NCI-H1417 (cell line): ENCODE measurements at places on chromosomes 3 and 15.

DNA sequence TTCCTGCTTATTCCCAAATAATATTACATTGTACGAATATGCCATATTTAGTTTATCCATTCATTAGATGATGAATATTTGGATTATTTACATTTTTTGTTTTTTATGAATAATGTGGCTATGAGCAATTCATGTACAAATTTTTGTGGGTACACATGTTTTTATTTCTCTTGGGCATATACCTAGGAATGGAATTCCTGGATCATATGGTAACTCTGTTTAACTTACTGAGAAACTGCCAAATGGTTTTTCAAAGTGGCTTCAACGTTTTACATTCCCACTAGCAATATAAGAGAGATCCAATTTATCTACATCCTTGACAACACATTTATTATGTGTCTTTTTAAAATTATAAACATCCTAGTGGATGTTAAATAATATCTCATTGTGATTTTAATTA is 362.0 kb upstream of the TMCO5A start:
- DNase-seq = no peak

DNA sequence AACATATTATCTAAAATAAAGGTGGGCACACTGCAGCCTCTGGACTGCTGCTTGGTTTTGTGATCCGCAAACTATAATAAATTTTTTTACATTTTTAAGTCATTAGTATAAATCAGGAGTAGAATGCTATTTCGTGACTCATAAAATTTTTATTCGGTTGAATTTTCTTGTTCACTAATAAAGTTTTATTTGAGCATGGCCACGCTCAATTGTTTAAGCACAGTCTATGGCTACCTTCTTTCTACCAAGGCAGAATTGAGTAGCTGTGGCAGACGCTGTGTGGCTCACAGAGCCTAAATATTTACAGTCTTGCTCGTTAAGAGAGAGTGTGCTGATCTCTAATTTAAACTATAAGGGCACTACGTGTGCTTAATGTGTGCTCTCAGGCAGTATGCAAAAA is 28.9 kb downstream of the ROBO2 start:
- no peak for DNase-seq

GRCh38 chr3:197906023-197906849 is 43.8 kb upstream of the RPL35A start:
- peak; percentile 78 for DNase-seq

GRCh38 chr3:16249336-16249735 is 15.4 kb downstream of the DPH3 start:
- no peak for DNase-seq

DNA sequence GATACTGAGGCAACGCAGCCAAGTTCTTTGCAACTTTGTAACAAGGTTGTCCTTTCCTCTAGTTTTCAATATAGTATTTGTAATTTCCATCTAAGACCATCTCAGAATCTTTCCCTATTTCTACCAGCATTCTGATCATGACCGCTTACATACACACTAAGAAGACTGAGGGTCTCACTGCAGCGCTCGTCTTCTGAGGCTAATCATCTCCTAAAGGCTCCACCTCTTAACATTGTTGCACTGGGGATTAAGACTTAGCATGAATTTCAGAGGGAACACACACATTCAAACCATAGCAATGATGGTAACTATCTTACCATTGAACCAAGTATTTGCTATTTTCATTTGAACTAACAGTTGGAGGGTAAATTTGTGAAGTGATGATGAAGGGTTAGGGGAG is 463.3 kb upstream of the CCDC54 start:
- DNase-seq = no peak

- DNase-seq = peak; percentile 61
Observed at GRCh38 chr3:156218353-156218744, 98.0 kb downstream of the KCNAB1 start.

GRCh38 chr3:170642882-170643601 is 57.2 kb upstream of the SLC7A14 start:
- DNase-seq = no peak

- no peak for DNase-seq
Observed at GRCh38 chr15:52361494-52361893, 65.9 kb upstream of the MYO5C start.

DNA sequence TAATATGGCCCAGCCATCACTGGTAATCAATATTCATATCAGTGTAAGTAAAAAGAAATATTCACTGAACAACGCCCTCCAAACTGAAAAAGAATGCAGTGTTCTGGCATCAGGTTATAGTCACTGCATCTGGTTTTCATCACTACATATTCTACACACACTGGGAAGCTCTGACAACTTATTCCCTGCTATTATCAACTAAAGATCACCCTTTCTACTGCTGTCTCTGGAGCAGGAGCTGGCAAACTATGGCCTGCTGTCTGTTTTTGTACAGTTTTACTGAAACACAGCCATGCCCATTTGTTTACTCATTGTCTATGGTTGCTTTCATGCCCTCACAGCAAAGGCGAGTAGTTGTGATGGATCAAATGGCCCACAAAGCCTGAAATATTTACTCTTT is 35.3 kb downstream of the TUBGCP4 start:
- no peak for DNase-seq

DNA sequence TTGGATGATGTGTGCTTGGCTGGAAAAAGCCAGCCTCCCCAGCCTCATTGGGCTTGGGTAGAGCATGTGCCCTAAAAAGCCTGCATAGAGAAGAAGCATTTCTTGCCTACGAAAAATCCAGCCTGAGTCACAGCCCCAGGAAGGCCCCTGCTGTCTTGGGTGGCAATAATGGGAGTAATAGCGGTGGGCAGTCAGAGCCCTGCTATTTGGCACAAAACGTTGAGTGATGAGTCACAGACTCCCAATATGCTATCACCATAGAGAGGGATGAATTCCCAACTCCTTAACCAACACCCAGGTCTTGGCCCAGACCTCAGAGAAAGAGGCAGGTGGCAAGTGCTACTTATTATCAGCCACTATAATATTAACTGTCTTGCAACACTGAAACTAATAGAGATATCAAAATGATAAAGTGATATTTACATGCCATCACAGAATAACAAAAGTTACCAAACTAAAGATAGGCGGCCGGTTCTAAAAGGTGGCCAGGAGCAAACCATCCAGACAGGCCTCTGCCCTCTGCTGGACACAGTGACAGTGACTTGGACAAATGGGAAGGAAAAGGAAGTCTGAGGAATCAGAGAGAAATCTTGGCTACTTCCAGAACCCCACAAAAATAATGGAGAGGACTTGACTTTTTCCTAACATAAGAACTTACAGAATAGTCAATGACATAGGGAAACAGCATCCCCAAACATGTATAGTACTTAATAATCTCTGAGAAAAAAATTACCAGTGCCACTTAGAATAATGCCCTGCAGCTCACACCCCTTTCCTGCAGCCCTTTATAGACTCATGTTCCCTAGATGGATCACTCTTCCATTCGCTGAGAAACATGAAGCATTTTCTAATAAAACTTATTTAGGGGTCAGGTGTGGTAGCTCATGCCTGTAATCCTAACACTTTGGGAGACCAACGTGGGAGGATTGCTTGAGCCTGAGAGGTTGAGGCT is 51.9 kb upstream of the MUC13 start:
- DNase-seq = no peak

DNA sequence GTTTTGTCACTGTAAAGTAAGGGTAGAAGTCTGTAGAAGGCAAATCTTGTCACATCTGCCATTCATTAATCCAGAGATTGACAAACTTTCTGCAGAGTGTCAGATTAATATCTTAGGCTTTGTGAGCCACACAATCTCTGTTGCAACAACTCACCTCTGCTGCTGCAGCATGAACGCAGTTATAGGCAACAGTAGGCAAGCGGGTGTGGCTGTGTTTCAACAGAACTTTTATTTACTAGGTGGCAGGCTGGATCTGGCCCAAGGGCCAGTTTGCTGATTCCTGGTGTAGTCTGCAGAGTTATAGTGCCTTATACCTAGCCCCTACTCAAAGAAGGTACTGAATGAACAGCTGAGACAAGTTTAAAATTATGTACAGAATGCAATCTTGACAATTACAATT is 396.7 kb downstream of the FOXP1 start:
- DNase-seq = no peak

DNA sequence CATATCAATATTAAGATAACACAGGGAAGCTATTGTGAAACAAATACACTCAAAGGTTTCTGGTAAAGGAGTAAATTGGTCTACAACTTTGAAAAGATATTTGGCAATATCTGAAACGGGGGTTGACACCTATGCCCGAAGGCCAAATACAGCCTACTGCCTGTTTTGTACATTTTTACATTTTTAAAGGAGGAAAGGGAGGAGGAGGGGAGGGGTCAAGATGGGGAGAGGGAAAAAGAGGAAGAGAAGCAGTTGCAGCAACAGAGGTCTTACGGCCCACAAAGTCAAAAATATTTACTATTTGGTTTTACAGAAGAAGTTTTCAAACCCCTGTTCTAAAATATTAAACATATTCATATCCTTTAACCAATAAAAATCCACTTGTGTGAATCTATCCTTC is 94.2 kb downstream of the FMN1 start:
- DNase-seq = no peak

GRCh38 chr3:182713743-182714517 is 79.4 kb upstream of the ATP11B start:
- peak; percentile 65 for DNase-seq

- DNase-seq = no peak
Observed at GRCh38 chr15:84721371-84721770, 5.4 kb upstream of the SEC11A start.

- peak; percentile 44 for DNase-seq
Observed at GRCh38 chr3:29065211-29065785, 215.6 kb upstream of the RBMS3 start.
